ENCODE measurements at places on chromosomes 3 and 15.

DNA sequence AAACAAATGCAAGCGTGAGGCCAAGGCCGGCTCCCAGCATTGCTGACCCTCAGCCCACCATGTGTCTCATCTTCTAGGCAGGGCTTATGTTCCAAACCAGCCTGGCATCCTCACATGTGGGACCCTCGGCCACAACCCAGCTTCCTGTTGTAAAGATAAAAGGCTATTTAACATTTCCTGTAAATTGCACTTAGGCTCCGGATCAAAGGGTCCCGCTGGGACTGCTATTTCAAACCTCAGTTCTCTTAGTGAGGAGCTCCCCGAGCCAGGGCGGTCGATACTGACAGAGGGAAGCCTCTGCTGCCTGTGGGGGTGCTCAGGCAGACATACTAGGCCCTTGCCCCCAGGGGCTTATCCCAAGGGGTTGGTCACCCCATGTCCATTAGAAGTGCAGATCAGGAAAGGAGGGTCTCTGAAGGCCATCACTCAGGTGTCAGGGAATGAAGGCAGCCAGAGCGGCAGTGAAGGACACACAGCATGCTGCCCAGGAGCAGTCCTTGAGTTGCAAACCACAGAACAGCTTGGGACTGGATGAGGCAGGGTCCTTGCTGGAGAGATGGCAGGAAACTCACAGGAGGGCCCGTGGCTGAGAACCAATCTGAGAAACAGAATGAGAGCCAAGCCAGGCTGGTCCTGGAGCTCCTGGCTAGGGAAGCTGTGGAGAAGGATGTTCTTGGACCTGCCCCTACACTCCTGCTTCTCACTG, 239.9 kb downstream of the TLE3 start:
- peak; percentile 5 for DNase-seq

DNA sequence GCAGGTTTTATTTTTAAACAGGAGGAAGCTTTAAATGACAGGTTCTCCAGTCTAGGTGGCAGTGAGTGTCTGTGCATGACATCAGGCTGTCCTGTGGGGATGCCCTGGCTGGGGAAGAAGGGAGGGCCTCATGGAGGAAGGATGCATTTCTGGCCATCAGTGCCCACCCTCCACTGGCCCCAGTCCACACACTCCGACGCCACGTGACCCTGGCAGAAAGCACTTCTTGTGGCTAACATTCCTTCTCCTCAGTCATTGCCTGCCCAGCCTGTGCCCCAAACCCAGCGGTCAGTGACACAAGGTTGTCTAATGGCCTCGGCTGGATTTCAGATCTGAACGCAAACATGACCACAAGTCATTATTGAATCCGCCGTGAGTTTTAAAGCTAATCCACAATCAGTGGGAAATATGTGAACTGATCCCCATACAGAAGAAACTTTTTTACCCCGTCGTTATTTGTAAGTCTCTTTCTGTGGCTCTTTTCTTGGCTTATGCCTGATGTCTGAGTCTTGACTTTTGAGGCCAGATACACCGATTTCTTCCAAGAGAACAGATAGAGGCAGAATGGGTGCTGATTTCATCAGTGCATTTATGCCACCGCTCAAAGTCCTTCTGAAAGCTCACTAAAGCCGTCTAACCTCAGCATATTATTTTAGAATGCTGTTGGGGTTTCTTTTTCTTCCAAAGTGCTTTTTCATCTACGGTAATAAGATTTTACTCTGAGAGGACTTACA, 17.3 kb upstream of the LRRK1 start:
- no peak for DNase-seq

DNA sequence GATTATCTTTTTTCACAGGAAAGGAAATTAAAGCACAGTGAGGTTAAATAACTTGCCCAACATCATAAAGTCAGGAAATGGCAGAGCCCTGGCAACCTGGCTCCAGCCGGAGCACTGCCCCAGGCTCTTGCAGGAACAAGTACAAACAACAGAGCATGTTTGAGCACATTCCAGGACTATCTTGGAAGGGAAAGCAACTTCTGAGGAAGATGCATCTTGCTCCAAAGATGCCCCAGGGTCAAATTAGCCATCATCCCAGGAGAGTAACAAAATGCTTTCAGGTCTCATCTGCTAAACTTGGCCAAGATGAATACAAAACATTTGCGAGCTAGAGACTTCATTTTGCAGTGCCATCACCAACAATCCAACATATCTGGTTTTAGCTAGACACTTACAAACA, 162.4 kb upstream of the LRRN1 start:
- no peak for DNase-seq

DNA sequence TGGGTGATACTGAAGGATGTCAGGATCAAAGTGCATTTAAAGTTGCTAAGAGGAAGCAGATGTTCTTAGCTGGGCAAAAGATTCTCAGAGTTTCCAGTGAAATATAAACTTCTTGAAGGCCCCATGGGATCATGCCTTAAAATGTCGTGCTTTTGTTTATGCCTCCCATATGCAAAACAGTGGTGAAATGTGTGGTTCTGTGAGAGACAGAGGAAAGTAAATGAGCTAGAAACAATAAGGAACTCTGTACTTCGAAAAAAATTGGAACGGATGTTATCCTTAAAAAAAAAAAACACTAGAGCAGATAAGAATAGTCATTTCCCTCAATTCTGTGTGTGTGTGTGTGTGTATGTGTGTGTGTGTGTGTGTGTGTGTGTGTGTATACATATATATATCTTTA, 497.0 kb upstream of the TBL1XR1 start:
- DNase-seq, result no peak

DNA sequence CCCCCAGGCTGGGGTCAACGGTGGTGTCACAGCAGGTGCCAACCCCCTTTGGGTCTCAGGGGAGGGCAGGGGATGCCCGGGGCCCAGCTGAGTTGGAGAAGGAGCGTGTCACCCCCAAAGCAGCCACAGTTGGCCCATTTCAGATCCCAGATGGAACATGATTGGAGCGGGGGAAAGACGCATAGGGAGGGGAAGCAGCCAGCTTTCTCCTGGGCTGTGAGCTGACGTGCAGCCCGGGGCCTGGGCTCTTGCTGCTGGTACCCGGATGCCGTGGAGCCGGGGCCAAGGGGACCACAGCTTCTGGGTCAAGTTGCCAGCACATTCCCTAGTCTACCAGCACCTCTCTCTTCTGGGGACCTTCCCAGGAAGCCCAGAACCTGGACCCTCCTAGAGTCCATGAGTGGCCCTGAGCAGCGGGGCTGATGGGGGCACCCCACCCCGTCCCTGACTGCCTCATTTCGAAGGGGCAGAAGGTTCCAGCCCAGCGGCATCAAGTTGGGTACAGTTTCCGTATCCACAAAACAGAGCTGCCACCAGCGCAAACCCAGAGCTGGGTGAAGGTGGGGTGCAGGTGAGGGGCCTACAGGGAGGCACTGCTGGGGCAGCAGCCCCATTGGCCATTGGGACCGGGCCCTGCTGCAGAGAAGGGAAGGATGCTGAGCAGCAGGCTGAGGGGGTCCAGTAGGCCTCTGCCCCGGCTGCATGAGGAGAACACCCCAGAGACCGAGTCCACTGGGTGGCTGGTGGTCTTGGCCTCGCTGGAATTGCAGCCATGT, 148.8 kb downstream of the NSMCE3 start:
- DNase-seq, result no peak

DNA sequence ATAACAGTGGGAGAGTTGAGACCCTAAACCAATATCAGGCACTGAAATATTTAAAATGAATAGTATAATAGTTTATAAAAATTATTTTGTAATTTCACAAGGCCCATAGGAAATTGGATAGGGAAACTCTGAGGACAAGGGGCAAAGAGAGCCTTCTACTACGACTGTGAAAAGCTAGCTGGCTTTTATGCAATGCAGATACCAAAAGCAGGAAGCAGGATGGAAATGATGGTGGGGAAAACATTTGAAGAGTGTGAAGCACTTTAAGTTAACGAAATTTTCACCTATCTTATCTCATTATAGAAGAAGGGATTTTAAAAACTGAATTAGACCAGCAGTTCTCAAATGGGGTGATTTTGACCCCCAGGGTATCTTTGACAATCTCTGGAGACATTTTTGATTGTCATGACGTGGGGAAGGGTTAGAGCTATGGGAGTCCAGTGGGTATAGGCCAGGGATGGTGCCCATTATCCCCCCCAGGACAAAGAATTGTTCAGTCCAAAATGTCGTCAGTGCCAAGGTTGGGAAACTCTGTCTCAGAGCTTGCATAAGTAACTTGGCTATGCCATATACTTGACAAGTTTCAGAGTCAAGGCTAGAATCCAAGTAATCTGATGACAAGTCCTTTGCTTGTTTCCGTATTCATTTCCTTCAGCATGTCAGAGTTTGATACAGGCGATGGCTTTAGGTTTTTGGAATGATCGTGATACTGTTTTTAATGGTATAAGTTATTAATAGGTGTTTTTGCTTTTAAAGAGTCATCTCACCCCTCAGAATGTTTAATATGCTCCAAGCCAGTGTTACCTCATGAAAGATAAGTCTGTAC, 126.0 kb downstream of the IL5RA start:
- no peak for DNase-seq

DNA sequence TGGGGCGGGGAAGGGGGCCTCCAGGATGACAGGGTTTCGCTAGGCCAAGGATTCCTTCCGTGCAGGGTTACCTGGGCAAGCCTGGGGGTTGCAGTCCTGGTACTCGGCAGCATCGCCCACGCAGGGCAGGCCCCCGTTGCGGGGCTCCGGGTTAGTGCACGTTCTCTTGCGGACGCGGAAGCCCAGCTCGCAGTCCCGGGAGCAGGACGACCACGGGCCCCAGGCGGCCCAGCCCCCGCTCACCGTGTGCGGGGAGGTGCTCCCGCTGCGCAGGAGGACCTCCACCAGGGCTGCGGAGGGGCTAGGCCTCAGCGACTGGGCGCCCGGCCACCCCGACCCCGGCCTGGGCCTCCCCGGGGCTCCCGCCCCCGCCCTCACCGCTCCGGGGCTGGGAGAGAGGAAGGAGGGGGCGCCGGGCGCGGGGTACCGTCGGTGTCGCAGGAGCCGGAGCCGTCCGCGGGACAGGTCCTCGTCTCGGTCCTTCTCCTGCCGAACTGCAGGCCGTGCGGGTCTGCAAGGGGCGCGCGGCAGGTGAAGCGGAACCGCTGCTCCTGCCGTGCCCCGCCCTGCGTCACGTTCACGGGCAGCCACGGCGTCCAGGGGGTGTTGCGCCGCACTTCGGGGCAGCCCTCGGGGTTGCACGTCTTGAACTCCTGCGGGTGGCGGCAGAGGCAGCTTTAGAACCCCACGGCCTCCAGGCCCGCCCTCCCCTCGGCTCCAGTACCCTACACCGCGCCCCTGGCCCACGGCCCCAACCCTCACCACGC, 114.6 kb downstream of the SEMA5B start:
- DNase-seq, result no peak

DNA sequence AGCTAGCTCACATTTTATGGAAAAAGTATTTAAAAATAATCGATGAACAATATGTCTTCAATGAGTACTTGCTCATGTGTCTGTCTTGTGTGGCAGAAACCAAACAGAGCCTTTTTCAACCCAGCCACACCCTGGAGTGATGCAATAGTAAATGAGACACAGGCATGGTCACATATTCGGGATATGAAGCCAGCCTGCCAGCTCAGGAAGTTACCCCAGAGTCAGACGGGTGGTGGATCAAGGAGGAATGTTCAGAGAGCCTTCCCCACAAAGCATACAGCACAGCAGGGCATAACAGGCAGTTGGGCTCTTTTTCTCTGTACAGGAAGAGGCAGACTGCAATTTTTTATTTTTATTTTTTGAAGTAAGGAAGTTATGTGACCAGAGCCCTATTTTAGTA, 27.3 kb downstream of the LARP6 start:
- no peak for DNase-seq

DNA sequence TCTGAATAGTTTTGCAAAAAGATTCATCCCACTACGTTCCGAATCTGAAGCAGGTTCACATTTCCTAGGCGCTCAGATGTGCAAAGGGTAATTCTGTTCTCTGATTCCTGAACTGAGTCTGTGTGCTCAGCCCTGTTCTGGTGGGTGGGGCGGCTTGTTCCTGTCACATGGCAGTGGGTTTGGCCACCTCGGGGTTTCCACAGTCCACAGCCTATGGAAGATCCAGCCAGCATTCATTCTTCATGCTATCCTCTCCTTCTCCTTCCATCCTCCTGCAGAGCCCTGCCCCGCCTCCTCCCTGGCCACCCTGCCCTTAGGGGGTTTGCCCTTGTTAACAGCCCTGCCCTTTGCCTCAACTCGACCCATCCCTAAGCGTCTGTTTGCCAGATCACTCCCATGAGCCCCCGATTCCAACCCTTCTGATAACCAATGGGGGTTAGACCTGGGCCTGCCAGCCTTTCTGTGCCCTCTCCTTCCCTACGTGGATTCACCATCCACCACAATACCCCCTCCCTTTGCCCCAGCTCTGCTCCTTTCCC, 31.0 kb downstream of the PRR20G start:
- no peak for DNase-seq

DNA sequence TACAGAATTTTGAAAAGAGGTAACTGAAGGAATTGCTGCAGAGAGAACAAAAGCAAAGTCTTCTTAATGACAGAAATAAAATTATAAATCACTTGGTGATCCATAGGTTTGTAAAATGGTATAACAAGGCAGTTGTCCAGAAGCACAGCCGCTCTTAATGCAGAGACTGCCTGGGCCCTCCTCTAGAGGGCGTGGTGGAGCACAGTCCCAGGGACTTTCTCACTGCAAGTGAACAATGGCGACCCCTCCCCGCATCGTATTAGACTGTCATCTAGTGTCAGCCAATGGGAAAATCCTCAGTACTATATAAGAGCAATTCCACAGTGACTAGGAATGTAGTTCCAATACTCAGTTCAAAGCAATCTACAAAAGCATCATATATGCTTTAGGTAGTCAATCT, 26.4 kb upstream of the ZBED2 start:
- no peak for DNase-seq

DNA sequence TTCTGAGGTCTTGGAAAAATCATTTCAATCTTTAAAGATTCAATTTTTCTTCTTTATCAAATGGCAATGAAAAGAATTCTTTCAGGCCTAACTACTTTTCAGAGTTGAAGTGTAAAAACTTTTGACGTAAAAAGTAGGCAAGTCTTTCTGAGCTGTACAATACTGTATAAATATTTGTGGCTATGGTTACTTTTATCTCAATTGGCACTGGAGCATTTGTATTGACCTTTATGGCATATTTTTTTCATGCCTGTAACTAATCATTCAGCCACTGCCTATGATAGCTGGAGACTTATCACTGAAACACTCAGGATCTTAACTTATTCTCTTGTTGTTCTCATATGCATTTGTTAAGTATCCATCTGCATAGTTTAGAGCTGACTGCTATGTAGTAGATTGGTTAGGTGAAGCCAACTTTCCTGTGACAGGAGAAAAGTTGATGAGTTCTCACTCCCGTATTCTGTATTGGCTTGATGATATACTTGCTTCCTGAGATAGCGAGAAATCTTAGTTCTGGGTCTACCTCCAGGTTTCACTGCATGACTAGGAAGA, 290.4 kb upstream of the TBL1XR1 start:
- no peak for DNase-seq

- no peak for DNase-seq
Measured at GRCh38 chr3:88061746-88062145, 2.7 kb downstream of the ZNF654 start.

- no peak for DNase-seq
Measured at GRCh38 chr3:36373666-36374065, 6.6 kb upstream of the STAC start.

GRCh38 chr3:154197751-154198150, 76.6 kb downstream of the ARHGEF26 start:
- DNase-seq, result no peak

Data from stimulated activated naive CD8-positive, alpha-beta T cell treated with anti-CD3 and anti-CD28 coated beads, Interleukin-15, amount 100 ng/mL, for 72 hours (primary cell).